ENCODE measurements at places on chromosomes 1 and 21.

- H3K4me1 ChIP-seq, result no peaks in the 10 kb centered on the region
- no peak for DNase-seq
- H3K36me3 ChIP-seq, result no peaks in the 10 kb centered on the region
- H3K27me3 ChIP-seq, result no peaks in the 10 kb centered on the region
Observed at GRCh38 chr1:71706029-71706671, 576.2 kb downstream of the NEGR1 start.

GRCh38 chr1:70358921-70359564, 4.5 kb upstream of the ANKRD13C start:
- H3K4me3 ChIP-seq, result no peak overlapping the region
- no peak for DNase-seq
- H3K27me3 ChIP-seq, result no peaks in the 10 kb centered on the region
- no peak overlapping the region for H3K27ac ChIP-seq

DNA sequence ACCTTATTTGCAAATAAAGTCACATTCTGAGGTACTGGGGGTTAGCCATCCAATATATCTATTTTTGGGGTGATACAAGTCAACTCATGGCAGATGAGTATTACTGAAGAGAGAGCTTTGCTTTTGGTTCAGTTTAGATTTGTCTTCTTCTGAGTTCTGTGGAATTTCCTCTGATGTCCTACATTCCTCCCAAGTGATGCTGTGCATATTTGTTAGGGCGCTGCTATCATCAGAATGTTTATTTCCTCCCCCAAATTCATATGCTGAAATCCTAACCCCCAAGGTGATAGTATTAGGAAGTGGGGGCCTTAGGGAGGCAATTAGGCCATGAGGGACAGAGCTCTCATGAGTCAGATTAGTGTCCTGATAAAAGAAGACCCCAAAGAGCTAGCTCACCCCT, 96.2 kb upstream of the WLS start:
- no peaks in the 10 kb centered on the region for H3K27me3 ChIP-seq
- no peak for DNase-seq
- no peaks in the 10 kb centered on the region for H3K36me3 ChIP-seq
- H3K27ac ChIP-seq, result no peak overlapping the region

DNA sequence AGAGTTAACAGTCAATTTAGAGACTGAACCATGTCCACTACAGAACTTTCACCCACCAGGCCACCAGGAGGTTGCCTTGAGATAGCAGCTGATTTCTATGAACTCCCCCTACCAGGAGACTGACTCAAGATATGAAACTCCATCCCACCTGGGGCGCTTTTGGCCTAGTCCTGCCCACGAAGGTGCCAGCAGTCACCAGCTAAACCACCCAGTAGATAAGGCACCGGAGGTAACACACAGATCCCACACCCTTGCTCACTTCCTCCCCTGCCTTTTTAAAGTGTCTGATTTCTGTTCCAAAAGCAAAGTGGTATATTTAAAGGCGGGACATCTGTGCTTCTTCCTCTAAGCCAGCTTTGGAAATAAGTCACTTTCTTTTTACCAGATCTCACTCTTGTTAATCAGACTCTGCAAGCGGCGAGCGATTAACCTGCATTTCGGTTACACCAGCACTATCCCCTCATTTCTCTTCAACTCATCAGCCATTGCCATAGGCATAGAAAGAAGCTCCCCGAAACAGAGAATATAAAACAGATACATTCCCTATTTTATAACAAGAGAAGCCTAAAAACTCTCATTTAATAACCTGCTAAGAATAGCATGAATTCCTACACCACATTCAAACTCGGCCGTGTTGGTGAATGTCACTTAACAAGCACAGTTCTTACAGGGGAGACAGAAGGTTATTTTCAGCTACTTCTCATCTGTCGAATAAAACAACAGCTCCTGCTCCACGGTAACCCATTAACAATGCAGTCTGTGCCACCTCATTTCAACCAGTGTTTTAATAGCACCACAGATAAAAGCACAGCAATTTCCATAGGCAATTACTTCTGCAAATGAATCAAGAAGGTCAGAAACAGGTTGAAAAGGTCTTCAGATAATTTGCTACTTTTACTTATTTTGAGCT, 318.1 kb downstream of the KCNH1 start:
- no peaks in the 10 kb centered on the region for H3K4me1 ChIP-seq
- H3K4me3 ChIP-seq, result no peak overlapping the region
- no peak overlapping the region for H3K27ac ChIP-seq
- H3K36me3 ChIP-seq, result no peaks in the 10 kb centered on the region
- DNase-seq, result no peak

- H3K36me3 ChIP-seq, result no peaks in the 10 kb centered on the region
- no peak for DNase-seq
- no peak overlapping the region for H3K27ac ChIP-seq
- H3K4me1 ChIP-seq, result no peaks in the 10 kb centered on the region
Observed at GRCh38 chr1:230858236-230858820, 10.0 kb downstream of the C1orf198 start.

DNA sequence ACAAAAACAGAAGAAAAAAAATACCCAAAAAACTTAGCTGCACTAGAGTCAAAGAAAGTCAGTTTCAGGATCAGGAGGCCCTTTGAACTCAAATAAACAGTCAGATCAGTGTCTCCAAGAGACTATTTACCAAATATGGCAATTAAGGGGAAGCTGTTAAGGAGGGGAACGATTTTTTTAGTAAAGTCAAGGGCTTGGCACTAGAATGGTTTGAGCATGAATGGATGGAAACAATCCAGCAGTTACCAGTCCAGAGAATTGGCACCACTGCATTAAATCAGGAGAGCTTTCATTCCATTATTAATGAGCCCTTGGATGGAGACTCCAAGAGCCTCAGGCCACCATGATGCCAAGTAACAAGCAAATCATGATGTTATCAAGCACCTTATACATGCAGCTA, 7.2 kb downstream of the TRAPPC3 start:
- H3K4me3 ChIP-seq, result no peak overlapping the region
- H3K36me3 ChIP-seq, result no peaks in the 10 kb centered on the region
- H3K27ac ChIP-seq, result no peak overlapping the region
- no peaks in the 10 kb centered on the region for H3K4me1 ChIP-seq

GRCh38 chr1:171654942-171655745, 2.7 kb upstream of the MYOC start:
- no peaks in the 10 kb centered on the region for H3K27me3 ChIP-seq
- H3K27ac ChIP-seq, result peak overlapping the region; percentile 87
- peak; percentile 75 for DNase-seq
- no peaks in the 10 kb centered on the region for H3K4me1 ChIP-seq
- no peaks in the 10 kb centered on the region for H3K36me3 ChIP-seq
- no peak overlapping the region for H3K4me3 ChIP-seq

DNA sequence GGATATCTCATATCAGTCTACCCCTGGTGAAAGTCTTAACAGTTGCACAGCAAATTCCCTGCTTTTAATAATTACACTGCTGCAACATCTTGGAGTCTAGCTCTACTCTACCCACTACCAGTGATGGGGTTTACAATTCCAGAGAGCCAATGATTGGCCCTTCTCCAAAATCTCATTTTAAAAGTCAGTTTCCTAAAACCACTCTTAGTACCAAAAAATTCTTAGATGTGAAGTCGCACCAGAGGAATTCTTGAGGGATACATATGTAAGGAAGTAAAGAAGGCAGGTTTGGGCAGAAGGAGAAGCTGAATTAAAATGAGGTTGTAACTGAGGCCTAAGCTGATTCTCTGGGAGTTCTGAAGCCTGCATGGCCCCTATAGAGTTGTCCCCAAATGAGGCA, 129.7 kb downstream of the BRINP2 start:
- no peak overlapping the region for H3K27ac ChIP-seq
- no peaks in the 10 kb centered on the region for H3K36me3 ChIP-seq
- no peak overlapping the region for H3K4me3 ChIP-seq
- no peak for DNase-seq

GRCh38 chr1:205652984-205653383, 21.2 kb upstream of the ELK4 start:
- no peaks in the 10 kb centered on the region for H3K27me3 ChIP-seq
- no peak overlapping the region for H3K4me3 ChIP-seq
- H3K36me3 ChIP-seq, result no peaks in the 10 kb centered on the region
- no peak for DNase-seq
- no peak overlapping the region for H3K27ac ChIP-seq

- no peak for DNase-seq
- peak overlapping the region; percentile 25 for H3K27ac ChIP-seq
- H3K4me3 ChIP-seq, result no peak overlapping the region
- no peaks in the 10 kb centered on the region for H3K4me1 ChIP-seq
Observed at GRCh38 chr1:93692983-93693591, 11.4 kb upstream of the BCAR3 start.

GRCh38 chr21:29056005-29056404, 17.4 kb downstream of the CCT8 start:
- no peak overlapping the region for H3K27ac ChIP-seq
- no peaks in the 10 kb centered on the region for H3K4me1 ChIP-seq
- no peak for DNase-seq
- no peak overlapping the region for H3K4me3 ChIP-seq
